T47D (cell line): ENCODE measurements at places on chromosomes 5 and 9.

DNA sequence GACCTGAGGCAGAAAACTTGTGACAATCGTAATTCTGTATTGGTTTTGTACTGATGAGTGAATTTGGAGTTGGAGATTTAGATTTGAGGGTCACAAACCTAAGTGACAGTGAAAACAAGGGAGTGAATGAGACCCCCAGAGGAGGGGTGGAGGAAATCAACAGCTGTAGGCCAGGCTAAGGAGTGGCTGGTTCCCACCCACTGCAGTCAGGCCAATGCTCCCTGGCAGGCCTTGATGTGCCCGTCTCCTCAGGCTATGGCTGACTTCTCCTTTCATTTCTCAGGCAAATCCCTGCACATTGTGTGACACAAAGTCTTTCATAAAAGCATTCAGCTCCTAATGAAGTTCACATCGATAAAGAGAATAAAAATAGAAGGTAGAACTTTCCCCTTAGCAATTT, 557.6 kb downstream of the CETN3 start:
- no peak for DNase-seq

DNA sequence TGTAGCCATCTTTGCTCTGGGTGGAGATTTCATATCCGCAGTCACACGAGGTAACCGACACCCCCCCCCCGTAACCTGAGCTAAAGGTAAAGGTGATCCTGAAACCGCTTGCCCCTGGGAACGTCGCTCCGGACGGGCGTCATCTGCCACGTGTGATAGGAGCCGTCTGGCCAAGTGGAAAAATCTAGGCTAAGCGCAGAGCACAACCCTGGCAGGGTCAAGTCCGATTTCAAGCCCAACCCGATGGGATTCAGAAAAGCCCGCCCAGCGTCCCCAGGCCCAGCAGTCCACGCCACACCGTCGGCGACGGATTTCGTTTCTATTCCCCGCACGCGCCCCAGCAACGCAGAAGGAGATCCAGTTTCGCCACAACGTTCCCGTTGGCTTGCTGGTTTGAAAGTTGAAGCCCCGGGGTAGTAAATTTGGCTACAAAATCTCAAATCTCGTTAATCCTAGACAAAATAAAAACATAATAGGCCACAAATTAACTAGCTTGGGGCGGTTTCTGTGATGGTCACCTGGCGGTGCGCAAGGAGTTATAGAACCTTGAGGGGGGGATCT, 32.4 kb upstream of the NFIB start:
- no peak for DNase-seq

GRCh38 chr9:95937131-95937530, 61.6 kb downstream of the ERCC6L2 start:
- DNase-seq: no peak

- no peak for DNase-seq
Measured at GRCh38 chr5:15615859-15616258, 115.9 kb downstream of the FBXL7 start.

DNA sequence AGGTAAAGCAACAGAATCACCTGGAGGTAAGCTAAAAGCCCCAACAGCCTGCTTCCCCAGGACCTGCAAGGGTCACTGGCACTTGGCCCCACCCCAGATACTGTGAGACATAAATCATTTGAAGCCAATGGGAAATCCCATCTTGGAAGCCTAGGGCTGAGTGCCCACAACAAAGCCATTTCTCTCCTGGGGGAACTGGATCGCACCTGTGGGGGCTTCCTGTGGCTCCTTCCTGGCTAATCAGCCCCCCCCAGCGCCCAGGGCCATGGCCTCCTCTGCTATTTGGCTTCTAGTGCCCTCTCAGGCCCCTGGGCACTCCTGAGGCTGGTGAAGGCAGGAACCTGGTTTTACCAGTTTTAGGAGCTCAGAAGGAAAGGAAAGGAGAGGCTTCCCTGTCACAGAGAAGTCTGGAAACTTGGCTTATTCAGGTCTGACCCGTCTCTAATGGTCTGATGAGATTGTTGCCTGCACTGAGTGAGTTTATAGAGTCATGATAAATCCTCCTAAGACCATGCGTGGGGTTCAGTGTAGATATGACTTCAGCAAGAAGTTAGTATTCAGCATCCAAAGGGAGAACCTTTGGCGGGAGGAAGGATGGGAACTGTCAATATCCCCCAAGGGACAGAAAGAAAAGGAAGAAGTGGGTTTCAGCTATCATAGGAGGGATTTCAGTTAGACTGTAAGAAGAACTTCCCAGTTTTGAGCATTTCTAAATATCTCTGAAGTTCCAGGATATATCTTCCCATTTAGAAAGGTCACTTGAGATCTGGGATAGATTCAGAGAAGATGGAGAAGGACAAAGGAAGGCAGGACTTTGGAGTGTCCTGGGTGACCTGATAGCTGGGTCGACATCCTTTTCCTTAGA, 1.2 kb downstream of the KCNMB1 start:
- DNase-seq: peak; percentile 19

DNA sequence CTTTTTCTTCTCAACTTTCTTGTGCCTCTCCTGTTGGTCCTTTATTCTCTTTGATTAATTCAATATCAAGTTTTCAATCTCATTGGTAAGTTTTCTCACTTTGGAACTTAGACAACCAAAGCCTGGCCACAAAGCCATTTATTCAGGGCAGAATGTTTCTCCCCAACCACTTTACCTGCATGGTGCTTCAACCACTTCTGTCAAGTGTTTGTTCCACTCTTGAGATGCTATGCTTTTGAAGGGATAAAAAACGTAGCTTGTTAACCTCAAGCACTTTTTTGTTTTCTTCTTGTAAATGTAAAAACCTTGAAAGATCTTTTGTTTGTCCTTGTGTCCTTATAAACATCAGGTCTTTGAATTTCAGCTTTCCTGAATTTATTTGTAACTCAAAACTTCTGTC, 966.7 kb downstream of the MAT2B start:
- no peak for DNase-seq

- no peak for DNase-seq
Measured at GRCh38 chr5:112793201-112793600, 55.5 kb downstream of the APC start.

GRCh38 chr5:35136386-35136785, 88.6 kb upstream of the AGXT2 start:
- DNase-seq: no peak

DNA sequence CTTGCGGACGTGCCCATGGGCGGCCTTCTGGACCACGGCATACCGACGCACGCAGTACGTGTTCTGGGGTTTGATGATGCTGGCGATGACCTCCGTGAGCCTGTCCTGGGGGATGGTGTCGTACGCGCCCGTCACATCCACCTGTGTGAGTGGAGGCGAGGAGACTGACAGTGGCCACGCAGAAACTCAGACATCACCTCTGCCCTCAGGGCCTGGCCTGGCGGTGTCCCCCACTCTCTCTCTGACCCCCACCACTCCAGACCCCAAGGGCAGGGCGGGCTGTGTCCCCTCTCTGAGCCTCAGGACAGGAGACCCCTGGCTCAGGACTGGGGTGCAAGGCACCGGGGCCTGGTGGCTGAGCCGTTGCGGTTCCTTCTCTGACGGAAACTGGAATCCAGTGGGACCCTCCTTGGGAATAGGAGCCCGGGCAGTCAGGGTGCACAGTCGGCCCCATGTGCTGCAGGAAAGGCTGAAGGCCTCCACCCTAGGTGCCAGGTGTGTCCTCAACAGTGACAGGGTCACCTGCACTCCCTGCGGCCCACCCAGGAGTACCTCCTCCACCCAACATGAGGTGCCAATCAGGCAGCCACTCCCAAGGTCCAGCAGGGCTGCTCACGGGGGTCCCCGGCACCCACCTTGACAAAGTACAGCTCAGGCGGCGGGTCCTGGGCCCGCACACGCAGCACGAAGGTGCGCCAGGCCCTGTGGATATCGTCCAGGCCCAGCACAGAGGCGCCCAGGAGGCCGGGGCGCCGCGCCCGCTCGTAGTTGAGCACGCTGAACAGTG, 16.0 kb downstream of the TERT start:
- no peak for DNase-seq

DNA sequence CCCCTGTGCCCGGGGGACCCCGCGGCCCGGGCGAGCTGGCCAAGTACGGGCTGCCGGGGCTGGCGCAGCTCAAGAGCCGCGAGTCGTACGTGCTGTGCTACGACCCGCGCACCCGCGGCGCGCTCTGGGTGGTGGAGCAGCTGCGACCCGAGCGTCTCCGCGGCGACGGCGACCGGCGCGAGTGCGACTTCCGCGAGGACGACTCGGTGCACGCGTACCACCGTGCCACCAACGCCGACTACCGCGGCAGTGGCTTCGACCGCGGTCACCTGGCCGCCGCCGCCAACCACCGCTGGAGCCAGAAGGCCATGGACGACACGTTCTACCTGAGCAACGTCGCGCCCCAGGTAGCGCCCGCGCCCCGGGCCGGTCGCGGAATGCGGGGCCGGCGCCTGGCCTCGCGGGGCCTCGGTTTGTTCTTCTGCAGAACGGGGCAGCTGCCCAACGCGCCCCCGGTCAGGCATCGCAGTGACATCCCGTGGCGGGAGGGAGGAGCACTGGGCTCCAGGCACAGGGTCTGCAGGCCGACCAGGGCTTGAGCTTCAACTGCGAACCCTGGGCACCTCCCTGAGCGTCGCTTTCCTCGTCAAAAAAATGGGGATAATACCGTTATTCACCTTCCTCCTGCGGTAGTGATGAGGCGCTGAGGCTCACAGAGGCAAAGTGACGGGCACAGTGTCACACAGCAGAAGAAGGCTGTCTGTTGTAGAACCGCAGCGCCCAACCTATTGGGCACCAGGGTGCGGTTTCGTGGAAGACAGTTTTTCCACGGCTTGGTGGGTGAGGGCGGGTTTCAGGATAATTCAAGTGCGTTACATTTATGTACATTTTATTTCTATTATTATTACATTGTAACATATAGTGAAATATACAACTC, 777 bp downstream of the ENDOG start:
- peak; percentile 72 for DNase-seq

GRCh38 chr9:4371108-4371507, 71.2 kb upstream of the GLIS3 start:
- no peak for DNase-seq

- no peak for DNase-seq
Measured at GRCh38 chr5:112161392-112161748, 257.7 kb downstream of the EPB41L4A start.

DNA sequence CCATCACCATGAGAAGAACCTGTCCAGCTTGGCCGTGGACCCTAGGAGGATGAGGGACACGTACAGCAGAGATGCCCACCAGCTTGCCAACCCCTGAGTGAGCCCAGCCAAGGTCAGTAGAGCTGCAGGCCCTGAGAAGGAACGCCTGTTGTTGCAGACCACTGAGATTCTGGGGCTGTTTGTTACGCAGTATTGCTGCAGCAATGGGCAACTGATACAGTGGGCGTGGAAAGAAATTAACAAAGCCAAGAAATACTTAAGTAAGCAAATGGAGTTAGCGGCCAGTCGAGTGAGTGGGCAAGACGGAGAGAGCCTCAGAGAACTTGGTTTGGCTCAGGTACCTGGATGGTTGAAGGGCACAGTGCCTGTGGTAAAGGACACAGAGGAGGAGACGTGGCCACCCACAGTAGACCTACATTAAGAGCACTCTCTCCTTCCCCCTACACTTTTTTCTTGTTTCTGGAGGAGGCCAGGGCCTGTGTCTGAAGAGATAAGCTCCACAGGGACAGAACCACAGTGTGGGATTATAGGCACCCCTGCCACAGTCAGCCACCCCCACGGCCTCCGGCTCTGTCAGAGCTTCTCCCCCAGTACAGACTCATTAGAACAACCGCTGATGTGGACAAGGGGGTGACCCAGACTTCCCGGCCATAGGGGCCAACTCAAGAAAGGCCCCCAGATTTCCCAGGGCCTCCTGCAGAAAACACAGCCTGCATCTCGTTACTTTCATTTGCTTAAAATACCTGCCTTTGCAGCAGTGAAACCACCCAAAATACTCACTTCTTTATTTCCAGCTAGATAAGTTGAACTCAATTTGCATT, 40.1 kb upstream of the GRHPR start:
- no peak for DNase-seq

GRCh38 chr9:135478829-135479468, 633 bp upstream of the PPP1R26 start:
- DNase-seq: peak; percentile 81

GRCh38 chr9:134214766-134215419, 50.5 kb upstream of the RNU6ATAC start:
- no peak for DNase-seq

DNA sequence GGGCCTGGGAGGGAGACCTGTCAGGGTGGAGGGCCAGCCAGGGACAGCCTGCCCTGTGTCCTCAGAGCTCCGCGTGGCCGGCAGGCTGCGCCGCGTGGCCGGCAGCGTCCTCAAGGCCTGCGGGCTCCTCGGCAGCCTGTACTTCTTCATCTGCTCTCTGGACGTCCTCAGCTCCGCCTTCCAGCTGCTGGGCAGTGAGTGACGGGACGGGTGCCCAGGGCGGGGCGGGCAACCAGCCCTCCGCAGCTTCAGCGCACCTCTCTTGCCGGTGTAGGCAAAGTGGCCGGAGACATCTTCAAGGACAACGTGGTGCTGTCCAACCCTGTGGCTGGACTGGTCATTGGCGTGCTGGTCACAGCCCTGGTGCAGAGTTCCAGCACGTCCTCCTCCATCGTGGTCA, 1.8 kb downstream of the SLC34A3 start:
- DNase-seq: no peak

DNA sequence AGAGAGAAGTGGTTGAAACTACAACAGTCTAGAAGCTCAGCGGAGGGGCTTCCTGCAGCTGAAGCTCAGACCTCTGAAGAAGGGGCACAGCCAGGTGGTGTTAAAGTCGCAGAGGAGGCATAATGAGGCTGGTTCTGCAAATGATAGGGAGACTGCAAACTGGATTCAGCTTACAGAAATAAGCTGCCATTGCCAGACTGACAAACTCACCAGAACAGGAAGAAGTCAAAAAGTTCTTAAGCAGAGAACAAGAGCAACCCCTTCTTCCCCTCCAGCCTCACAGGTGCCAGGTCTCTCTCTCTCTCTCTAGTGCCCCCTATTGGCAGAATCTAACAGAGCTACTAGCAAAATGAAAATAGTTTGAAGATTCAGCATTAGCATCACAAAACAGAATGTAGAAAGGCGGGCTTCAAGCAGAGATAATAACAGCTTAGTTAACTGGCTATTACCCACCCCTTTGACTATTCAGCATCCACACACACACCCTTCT, 76.7 kb downstream of the GRAMD2B start:
- DNase-seq: no peak

- no peak for DNase-seq
Measured at GRCh38 chr5:81409896-81410295, 16.0 kb upstream of the ACOT12 start.

DNA sequence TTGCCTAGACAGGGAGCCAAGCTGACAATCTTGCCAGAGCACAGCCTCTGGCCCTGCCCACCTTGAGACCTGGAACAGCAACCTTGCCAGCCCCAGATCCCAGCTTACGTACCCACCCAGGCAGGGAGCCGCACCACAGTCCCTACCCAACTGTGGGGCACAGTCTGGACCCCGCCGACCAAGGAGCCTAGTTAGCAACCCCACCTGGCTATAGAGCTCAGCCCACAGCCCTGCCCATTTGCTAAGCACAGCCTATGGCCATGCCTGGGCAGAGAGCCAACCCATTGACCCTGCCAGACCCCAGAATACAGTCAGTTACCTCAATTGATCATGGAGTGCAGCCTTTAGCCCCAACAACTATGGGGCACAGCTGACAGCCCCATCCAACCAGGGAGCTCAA, 97.9 kb upstream of the SH3GL2 start:
- no peak for DNase-seq
